ENCODE measurements at places on chromosomes 7 and 10.

DNA sequence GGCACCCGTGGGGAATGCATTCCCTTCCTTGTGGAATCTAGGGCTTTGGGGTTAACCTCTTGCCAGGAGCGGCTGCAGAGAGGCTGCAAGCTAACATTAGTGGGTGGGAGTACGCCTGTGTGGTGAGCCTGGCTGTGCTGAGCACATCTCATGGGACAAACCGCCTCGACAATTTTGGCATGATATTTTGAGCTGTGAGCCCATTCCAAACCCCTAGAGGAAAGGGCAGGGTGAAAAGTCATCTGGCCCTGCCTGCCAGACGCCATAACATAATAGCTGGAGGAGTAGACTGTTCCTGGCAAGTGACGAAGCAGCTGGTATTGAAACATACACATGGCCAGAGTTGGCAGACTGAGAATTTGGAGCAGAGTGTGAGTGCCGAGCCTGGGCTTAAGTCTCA, 110.0 kb downstream of the TACC2 start:
- no peak for DNase-seq

DNA sequence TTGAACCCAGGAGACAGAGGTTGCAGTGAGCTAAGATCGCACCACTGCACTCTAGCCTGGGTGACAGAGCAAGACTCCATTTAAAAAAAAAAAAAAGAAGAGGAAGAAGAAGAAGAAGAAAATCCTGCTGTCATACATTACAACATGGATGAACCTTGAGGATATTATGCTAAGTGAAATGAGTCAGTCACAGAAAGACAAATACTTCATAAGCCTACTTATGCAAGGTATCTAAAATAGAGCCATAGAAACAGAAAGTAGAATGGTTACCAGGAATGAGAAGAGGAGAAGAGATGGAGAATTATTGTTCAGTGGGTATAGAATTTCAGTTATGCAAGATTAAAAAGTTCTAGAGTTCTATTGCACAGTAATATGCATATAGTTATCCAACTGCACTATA, 466.5 kb downstream of the PLXNA4 start:
- DNase-seq, result no peak

- no peak for DNase-seq
Observed at GRCh38 chr7:81594767-81595166, 175.1 kb downstream of the HGF start.

DNA sequence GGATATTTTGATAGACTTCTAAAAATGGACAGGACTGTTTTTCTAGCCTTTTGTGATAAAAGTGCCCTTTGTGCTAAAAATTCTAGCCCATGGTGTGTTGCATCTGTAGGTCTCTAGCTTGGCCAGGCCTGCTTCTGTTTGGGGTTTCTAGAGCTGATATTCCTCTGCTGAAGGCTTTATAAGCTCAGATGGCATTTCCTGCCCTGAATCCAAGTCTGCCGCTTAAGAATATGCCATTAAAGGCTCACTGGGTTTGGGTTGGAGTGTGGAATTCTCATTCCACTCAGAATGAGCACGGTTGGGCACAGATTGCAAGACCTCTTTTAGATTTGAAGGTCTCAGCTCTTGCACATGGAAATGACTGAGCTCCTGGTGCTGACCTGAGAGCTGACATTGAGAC, 49.4 kb upstream of the IGFBP3 start:
- DNase-seq, result no peak

DNA sequence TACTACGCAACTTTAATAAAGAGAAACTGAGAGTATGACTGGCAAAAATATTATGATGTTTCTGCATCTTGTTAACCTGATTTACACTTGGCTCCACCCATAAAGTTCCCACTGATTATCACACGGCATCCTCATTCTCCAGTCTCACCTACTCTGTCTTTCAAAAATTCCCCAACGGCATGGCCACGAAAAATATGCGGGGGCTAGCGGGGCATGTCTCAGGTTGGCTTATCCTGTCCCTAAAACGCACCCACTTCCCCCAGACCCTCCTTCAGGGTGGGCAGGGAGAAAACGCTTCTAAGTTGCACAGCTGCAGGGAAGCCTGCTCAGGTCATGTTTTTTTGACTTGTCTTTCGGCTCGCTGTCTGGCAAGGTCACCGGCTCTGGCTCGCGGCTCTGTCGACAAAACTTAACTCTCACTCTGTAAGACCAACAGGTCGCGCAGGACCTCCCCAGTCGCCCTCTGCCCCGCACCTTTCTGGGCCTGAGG, 3.8 kb downstream of the CDK6 start:
- DNase-seq, result no peak

DNA sequence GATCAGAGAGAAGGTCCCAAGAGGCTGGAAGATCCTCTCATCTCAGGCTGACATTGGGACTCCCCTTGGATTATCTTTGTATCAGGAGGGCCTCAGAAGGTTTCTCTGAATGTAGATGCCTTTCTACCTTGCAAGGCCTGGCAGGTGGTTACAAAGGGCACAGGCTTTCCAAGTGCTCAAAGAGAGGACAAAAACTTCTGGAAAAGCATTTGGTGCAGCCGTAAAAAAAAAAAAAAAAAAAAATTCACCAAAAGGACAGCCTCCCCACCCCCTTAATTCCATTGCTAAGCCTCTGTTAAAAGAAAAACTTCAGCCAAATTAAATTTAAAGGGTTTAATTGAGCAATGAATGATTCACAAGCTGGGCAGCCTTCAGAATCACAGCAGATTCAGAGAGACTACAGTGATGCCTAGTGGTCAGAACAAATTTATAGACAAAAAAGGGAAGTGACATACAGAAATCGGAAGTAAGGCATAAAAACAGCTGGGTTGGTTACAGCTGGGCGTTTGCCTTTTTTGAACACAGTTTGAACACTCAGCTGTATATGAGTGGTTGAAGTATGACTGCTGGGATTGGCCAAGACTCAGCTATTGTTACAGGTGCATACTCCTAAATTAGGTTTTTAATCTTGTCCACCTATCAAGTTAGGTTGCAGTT, 42.5 kb upstream of the LRGUK start:
- no peak for DNase-seq

DNA sequence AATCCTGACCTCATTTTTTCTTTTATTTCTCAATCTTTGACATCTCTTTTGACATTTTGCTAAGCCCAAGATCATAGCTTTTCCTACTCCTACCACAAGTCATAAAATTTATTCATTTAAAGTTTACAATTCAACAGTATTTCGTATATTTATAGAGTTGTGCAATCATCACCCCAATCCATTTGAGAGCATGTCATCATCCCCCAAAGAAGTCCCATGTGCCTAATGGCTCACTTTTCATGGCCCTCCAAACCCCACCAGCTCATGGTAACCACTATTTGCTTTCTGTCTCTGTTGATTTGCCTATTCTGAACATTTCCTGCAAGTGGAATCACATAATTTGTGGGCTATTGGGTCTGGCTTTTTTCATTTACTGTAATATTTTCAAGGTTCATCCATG, 52.5 kb upstream of the GLI3 start:
- DNase-seq, result no peak

- DNase-seq, result no peak
Observed at GRCh38 chr7:2488681-2489080, 12.5 kb upstream of the GRIFIN start.

DNA sequence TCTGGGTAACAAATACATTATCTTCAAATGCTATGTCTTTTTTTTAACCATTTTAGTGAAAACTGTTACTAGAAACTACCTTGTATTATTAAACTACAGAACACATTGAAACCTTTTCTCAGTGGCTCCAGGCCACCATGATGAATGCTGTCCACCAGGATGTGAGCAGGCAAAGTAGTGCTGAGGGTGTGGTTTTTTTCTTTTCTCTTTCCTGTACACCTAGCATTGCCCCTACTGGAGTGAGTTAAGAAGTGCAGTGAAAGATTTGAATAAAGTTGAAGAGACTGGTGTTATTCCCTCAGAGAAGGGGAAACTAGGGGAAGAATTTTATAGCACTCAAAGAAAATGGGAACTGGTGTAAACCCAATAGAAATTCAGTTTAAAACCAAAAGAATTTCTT, 120.0 kb upstream of the SAMD8 start:
- DNase-seq, result no peak

DNA sequence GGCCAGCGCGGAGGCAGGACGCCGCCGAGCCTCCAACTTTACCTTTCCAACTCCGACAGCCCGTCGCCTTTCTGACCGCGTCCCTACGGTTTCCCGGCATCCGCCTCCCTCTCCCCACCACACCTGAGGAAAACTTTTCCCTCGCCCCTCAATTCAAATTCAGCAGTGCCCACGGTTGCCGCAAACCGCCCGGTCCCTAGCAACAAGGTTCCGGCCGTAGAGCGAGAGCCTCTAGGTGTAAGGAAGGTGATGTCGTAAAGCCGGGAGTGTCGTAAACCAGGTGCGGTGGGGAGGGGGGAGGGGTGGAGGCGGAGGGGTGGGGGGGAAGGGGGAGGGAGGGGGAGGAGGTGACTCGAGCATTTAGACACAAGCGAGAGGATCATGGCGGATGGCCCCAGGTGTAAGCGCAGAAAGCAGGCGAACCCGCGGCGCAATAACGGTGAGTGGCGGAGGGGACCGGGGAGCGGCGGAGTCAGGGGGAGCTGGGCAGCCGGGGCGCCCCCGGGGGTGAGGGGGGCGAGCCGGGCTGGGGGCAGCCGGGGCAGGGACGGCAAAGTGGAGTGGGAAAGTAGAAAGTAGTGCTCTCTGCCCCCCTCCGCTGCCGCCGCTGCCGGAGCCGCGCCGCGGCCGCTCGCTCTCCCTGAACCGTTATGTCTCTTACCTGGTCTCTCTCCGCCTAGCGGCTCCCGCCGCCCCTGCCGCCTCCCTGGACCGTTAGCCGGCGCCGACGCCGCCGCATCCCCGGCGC, at the start of gene ZEB1:
Gene ZEB1 (plus strand): TSS at position 363 of the 748 bp plus-strand sequence. CDS start 19 bp downstream, at position 382.
- DNase-seq, result peak; percentile 64

- DNase-seq, result no peak
Observed at GRCh38 chr10:89771684-89772083, 70.3 kb downstream of the KIF20B start.

- no peak for DNase-seq
Observed at GRCh38 chr7:24637706-24638105, 64.5 kb downstream of the PALS2 start.

DNA sequence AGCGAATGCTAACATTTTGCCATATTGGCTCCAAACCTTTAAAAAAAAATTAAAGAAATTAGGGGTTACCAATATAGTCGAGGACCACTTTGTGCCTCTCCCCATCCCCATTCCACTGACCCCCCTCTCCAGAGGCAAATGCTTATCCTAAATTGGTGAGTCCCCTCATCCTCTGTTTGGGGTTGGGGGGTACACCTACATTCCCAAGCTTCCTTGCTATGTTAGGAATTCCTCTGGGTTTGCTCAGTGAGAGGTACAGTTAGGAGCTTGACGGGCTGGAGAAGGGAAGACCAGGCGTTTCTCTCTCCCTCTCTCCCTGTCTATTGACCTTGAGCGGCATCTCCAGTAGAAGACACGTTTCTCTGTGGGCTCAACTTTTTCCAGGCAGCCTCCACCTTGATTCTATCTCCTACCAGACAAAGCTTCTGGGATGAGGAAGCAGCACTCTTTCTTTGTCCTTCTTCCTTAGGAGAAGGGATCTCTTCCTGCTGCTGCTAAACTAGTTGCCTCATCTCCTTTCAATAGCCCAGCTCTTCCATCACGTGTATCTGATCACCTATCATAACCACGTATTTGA, 6.6 kb upstream of the AKR1B15 start:
- DNase-seq, result no peak

DNA sequence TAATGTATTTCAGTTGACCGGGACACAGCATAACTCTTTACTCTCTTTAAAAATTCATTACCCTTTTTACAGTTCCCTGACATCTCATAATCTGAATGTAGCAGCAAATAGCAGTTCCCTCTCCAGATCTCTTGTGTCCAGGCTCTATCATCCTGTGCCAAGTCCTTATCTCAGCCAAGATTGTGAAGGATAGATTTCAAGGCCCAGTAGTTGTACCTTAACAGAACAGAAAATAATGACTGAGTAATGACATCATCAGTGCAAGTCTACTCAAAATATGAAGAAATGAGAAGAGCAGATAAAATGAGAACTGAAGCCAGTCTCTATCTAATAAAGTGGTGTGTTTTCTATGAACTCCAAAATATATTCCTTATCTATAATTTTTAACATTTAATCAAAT, 92.6 kb downstream of the TFEC start:
- no peak for DNase-seq

- no peak for DNase-seq
Observed at GRCh38 chr10:19133992-19134391, 85.4 kb downstream of the MALRD1 start.

DNA sequence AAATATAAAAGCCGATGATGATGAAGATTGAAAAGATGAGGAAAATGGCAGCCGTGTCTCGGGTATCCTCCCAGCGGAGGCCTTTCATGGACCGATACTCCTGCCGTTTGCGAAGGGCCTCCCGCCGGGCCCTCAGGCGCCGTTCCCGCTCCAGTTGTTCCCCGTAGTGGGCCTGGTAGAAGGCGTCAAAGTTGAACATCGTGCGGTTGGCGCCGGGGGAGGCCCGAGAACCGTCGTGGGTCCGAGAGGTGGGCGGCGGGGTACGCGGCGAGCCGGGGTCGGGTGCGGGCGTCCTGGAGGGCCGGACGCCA, 553 bp downstream of the DNAJC30 start:
- no peak for DNase-seq

GRCh38 chr7:2719007-2719406, 31.0 kb downstream of the AMZ1 start:
- DNase-seq, result peak; percentile 33

- peak; percentile 18 for DNase-seq
Observed at GRCh38 chr7:55571511-55572377, 558 bp downstream of the VOPP1 start.

GRCh38 chr7:147708871-147709270, 881.7 kb upstream of the C7orf33 start:
- DNase-seq, result no peak

DNA sequence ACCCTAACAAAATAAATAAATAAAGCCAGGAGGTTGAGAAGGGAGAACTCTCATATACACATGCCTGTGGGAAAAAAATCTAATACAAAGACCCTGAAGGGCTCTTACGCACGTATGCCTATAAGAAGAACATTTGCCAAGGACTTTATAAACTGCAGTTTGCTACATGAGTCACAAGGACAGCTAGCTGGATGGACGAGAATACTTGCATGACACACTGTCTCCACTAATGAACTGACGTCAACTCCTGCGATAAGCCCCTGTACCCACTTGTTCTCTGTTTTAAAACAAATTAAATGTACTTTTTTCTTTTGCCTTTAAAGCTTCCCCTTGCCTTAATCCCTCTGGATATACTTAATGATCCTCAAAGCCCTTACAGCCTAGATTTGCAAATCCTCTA, 374.6 kb upstream of the GHITM start:
- no peak for DNase-seq

GRCh38 chr10:120607016-120607709, 150.1 kb downstream of the PLPP4 start:
- DNase-seq, result no peak

GRCh38 chr10:114665406-114665805, 7.3 kb upstream of the ABLIM1 start:
- DNase-seq, result no peak

GRCh38 chr10:24814568-24815313, 91.1 kb upstream of the ARHGAP21 start:
- DNase-seq, result no peak

- DNase-seq, result no peak
Observed at GRCh38 chr7:94239661-94240234, 154.9 kb upstream of the COL1A2 start.

- no peak for DNase-seq
Observed at GRCh38 chr10:93819520-93819919, 61.8 kb downstream of the LGI1 start.
